ENCODE measurements at places on chromosomes 3 and 15.

DNA sequence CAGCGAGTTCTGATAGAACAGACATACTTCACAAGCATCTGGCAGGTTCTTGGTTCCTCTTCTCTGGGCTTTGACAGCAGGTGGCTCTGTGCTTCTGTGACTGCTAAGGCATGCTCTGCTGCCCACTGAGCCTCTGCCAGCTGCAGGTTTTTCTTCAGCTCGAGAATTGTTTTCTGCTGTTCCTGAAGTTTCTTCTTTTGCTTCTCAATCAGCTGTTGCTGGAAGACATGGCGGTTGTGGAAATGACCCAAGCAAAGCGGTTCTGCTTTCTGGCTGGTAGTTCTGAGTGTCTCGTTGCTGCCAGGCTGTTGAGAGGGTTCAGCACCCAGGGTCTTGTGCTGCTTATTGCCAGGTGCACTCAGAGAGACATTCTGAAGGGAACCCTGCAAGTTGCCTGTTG is 50.8 kb downstream of the CCDC191 start:
- DNase-seq = no peak

DNA sequence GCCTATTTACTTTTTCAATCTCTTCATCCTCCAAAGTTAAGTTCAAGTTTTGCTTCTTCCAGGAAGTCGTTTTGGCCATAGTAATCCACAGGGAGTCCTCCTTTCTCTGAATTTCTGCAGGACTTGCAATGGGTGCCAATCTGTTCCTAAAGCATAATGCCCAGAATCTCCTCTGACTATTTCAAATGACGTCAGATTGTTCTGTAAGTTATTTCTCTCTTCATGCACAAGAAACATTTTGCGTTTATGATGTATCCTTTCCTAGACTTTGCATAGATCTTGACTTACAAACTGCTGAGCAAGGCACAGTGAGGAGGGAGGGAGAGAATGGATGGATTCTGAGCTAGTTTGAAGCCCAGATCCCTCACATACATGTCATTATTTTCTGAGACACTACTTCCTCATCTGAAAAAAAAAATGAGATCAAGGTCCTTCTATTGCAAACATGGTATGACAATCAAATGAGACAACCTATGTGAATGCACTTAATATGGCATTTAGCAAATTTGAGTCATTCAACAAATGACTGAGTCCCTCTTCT is 103.1 kb downstream of the MEX3B start:
- no peak for DNase-seq

GRCh38 chr15:38620098-38620497 is 55.5 kb upstream of the RASGRP1 start:
- no peak for DNase-seq

DNA sequence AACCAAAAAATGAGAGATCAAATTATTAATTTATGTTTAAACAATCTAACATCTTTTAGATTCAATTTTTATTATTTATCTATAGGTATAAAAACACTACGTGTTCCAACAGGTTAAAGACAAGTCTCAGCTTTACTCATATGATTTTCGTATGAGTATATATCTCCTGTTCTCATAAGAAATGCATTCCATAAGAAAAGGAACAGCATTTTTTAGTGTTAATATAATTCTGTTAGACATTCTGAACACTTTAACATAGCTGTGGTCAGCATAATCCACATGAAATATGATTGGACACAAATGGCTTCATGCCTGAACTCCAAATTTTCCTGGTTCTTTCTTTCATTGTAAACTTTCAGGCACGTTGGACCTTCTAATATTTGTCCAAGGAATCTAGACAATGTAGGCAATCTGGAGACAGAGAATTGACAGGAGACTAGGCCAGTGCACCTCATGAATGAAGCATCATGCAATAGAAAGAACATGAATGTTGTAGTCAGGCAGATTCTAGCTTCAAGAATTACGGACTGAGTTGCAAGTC is 1122.0 kb upstream of the ALCAM start:
- no peak for DNase-seq

GRCh38 chr15:73474785-73475184 is 31.8 kb downstream of the REC114 start:
- DNase-seq = no peak

DNA sequence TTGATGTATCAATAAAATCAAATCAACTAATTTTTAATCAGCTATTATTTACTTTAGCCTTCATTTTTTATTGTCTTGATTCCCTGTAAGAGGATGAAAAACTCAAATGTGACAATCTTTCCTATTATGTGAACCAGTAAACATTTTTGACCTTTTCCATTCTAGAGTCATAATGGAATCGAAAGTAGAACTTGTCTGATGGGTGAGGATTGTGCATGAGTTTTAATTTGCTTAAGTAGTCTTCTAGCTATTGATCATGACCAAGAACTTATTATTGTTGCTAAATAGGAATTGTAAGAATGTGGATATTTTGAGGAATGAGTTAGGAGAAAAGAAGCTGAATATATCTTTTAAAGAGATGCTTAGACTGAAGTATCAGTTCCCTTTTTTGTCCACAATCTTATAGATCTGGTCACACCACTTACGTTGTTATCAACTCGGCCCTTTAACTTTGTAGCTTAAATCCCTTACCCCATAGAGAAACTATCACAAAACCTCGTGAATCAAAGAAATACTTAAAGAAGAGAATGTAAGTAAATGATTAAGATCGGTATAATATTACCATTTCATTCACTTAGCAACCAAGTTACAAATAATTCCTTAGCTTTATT is 147.3 kb downstream of the TP63 start:
- no peak for DNase-seq

GRCh38 chr15:65400760-65401610 is 21.8 kb downstream of the IGDCC4 start:
- DNase-seq = peak; percentile 92

DNA sequence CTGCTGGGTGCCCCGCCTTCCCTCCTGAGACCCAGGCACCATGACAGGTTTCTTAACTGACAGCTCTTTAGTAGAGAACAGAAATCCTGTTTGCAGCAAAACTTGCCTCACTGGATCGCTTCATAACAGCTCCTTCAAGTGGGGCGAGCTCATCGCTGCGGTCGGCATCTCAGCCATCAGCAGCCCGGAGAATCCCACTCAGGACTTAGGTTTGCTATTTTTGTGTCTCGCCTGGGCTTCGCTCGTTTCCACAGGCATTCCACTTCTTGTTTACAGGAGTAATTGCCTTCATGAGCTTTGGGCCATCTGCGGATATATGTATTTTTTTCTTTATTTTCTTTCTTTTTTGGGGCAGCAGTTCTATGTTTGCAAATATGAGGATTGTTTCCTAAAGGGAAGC is 15.7 kb downstream of the KLF13 start:
- no peak for DNase-seq
